ENCODE measurements at places on chromosomes 7 and 10. TPM values are rescaled to one million over a fixed set of nuclear protein-coding genes. Genes with fewer than 3 reads are reported as not detected.

The ACBD7 gene
- total RNA-seq = 0.79 TPM

The PRPS1L1 gene
- total RNA-seq = not detected

The DNAH11 gene
- 0.43 TPM for total RNA-seq

The INA gene
- 26.9 TPM for total RNA-seq

The CFTR gene
- 0.38 TPM for total RNA-seq

The CALHM1 gene
- total RNA-seq = not detected

The PON3 gene
- total RNA-seq = not detected

The RAMP3 gene
- total RNA-seq = not detected

The TPST1 gene
- total RNA-seq = 40.2 TPM

The OR13A1 gene
- not detected for total RNA-seq

The TDRD1 gene
- total RNA-seq = not detected

The MSMB gene
- not detected for total RNA-seq

The PDE6C gene
- not detected for total RNA-seq

The MKI67 gene
- 4.6 TPM for total RNA-seq

The PRXL2A gene
- 24.3 TPM for total RNA-seq

The SPDYE8 gene
- total RNA-seq = not detected

The TMEM229A gene
- 0.09 TPM for total RNA-seq

The RARRES2 gene
- total RNA-seq = 19.4 TPM

The C10orf120 gene
- total RNA-seq = not detected

The CLCN1 gene
- not detected for total RNA-seq

The LRMDA gene
- total RNA-seq = 2.2 TPM

The OR9A2 gene
- not detected for total RNA-seq

The AMPH gene
- 3.3 TPM for total RNA-seq

The MUC3A gene
- total RNA-seq = 0.61 TPM

The NUDT13 gene
- total RNA-seq = 2.2 TPM

The FGF8 gene
- 0.61 TPM for total RNA-seq

The LMBR1 gene
- total RNA-seq = 49.2 TPM

The ADAMTS14 gene
- 30.2 TPM for total RNA-seq

The RADIL gene
- 0.22 TPM for total RNA-seq

The CALML3 gene
- not detected for total RNA-seq

The RAB19 gene
- total RNA-seq = 0.50 TPM

The ALKBH4 gene
- total RNA-seq = 12.4 TPM

The CSGALNACT2 gene
- total RNA-seq = 30.9 TPM

The ARF5 gene
- 111 TPM for total RNA-seq

The GRM3 gene
- total RNA-seq = not detected

The CLIP2 gene
- 31.4 TPM for total RNA-seq

The FAM237B gene
- total RNA-seq = not detected

The ANKRD2 gene
- 0.36 TPM for total RNA-seq

The ABCB1 gene
- 1.8 TPM for total RNA-seq

Measured in astrocyte (in vitro differentiated cells and primary cell).